ENCODE measurements at places on chromosomes 7 and 10.

DNA sequence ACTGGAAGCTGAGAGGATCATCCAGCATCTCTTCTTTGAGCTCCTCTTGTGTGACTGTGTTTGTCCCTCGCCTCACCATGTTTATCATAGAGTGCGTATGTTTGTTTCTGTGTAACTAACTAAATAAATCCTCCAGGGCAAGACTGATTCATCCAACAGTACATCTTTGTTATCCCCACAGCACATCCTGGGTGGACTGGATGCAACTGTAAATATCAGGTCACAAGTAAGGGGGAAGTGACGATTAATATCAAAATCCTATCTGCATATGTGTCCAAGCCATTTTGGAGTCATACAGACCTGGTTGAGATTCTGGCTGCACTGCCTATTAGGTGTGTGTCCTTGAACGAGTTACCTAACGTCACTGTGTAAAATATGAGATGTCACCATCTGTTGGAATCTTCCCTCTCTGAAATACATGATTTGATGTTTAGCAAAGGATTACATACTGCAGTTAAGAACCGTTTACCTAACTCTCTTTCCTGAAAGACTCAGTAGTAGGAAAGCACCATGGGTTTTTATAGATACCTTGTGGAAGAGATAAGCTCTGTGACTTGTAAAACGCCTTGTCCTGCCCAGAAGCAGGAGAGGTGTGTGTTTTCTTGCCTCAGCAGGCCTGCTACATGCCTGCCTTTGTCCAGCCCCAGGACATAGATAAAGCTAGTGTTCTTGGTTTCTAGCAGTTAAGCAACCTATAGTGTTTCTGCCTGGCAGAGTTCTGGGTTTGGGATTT is 25.8 kb downstream of the WBP1L start:
- no peak for DNase-seq

DNA sequence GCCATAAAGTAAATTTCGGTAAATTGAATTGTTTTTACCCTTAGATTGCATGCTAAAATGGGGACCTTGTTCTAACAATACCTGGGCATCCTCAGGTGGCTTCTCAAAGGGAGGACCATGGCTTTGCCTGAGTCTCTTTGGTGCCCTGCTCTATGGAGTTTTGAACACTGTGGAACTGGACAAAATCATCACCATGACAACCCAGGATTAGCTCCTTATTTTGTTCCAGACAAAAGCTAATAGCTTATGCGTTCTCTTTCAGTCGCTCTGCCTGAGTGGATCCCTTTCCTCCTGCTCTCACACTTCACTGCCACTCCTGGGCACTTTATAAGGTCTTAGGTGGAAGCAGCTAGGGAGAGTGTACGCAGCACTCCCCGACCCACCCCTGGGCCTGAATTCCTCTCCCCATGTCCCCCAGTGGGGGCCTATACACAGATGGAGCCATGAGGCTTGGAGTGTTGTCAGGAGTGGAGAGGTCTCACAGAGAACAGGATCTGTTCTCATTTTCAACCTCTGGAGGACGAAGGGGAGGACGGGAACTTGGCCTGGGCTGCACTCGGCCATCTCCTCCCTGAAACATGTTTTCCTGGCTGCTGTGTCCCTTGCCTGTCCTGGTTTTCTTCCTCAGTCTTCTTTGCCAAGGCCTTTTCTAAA is 19.0 kb downstream of the ADCYAP1R1 start:
- no peak for DNase-seq

GRCh38 chr7:14021069-14021468 is 31.6 kb upstream of the ETV1 start:
- DNase-seq: no peak

DNA sequence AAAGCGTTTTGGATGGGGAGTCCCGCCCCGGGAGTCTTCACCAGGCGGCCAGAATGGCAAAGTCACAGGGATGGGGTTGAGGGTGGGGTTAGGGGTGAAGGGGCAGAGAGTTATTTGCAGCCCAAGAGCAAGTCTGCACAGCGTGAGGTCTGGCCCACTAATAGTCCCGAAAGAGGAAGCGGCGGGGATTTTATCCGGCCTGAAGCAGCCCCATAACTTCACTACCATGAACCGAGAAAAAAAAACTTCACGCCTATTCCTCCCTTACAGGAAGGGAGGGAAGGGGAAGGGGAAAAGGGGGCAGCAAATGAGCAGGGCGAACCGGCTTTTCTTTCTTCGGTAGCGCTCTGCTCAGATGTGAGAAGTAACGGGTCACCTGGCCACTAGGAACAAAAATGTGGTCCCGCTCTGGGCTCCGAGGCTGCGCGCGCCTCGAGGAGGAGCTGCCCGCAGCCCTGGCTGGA is 712 bp downstream of the ITPRIP start:
- peak; percentile 89 for DNase-seq

GRCh38 chr10:30055226-30055662 is 4.1 kb downstream of the JCAD start:
- DNase-seq: no peak

DNA sequence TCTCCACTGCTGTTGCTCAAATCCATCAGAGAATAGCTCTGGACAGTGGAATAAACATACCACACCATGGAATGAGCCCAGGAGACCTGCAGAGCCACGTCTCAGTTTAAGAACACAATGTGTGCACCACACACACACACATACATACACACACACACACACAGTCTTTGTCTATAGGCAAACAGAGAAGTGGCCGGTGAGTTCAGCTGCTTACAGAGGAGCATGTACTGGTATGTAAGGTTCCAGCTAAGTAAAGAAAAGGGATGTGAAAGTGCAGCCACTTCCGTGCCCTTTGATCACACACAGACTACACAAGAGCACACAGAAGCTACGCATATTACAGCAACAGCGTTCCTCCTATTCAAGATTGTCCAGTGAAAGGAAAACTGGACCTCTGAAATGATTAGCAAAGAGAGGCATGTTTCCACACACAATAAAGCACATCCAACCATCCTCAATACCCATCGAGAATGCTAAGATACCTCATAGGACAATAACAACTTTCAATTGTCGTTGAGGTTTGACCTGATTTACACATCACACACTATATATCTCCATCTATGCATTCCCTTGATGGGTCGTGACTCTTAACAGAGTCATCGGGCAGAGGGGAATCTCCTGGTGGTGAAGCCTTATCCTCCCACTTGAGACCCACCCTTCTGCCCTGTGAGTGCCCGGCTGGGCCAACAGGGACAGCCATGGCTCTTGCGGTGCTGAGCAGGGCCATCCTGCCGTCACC is 23.6 kb downstream of the SLC35B4 start:
- DNase-seq: peak; percentile 98

GRCh38 chr10:133418289-133418993 is 6.0 kb downstream of the SPRN start:
- DNase-seq: no peak

- no peak for DNase-seq
Measured at GRCh38 chr7:157151626-157152339, 13.1 kb downstream of the UBE3C start.

- DNase-seq: no peak
Measured at GRCh38 chr7:124124201-124124600, 91.3 kb upstream of the TMEM229A start.

GRCh38 chr10:118116715-118117449 is 70.1 kb upstream of the RAB11FIP2 start:
- no peak for DNase-seq

DNA sequence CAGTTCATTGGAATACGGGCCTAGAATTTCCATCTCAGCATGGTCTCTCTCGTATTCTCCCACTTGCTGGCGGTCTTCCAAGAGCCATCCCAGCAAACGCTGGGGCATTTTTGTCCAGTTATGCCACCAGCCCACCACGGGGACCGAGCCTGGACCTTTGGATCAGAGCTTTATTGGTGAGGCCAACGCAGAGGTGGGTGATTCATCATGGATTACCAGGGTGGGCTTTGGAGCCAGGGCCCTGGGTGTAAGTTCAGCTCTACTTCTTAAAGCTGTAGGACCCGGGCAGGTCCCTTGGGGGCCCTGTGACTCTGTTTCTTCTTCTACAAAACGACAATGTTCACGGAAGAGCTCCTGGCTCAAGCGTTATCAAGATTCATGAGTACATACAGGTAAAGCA is 22.7 kb upstream of the PITRM1 start:
- no peak for DNase-seq

DNA sequence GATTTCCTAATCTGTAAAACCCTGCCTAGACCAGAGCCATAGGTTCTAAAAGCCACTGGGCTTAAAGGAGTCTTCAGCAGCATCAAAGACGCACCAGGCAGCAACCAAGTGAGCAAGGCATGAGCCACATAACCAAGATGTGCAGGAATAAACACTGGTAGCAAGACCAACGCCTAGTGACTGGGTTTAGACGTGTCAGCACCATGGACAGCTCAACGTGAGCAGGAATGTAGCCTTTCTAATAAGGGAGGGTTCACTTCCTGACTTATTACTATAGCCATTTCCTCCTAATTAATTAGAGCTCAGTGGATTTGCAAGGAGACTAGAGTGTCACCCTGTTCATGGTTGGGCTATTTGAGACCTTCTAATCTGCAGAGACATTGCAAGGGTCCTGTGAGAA is 223.7 kb downstream of the LHFPL3 start:
- DNase-seq: peak; percentile 35

DNA sequence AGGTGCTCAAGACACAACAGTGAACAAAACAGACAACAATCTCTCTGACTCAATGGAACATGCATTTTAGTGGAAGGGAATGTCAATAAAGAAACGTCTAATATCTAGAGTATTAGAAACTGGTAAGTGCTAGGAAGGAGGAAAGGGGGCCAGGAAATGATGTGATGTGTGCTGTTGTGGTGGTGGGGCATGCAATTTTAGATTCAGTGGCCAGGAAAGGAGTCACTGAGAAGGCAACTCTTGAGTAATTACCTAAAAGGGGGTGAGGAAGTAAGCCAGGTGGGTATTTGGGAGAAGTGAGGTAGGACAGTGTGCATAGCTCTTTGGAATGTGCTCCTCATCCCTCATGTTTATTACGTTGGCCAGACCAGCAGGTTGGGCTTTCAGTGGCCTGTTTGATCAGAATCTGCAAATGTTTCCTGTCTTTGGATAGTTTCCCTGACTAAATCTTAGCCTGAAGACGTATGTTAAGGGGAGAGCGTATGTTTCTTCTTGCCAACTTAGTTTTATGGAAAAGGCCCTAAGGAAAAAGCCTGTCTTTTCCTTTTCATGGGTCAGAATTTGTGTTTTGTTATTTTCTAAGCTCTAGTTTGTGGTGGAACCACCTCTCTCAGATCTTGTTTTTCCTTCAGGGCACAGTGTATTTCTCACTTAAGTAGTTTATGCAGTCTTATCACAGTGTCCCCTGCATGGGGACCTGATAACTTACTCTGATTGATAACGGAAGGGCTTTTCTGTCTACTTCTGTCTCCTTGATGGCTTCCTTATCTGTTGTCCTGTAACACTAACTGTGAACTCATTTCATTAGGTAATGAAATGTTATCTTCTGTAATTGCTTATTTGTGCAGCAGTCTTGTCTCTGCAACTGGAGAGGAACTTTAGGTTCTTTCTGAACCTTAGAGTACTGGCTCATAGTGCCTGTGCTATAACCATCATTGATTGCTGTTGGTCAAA is 203.7 kb downstream of the AUTS2 start:
- DNase-seq: no peak

DNA sequence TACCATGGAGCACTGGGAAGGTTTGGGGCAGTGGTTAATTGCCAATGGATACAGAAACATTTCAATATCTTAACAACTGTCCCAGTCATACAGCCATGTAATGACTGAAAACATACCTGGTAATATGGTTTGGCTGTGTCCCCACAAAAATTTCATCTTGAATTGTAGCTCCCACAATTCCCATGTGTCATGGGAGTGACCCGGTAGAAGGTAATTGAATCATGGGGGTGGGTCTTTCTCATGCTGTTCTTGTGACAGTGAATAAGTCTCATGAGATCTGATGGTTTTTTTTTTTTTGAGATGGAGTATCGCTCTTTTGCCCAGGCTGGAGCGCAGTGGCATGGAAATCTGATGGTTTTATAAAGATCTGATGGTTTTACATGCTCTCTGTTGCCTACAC is 284.4 kb downstream of the TCF7L2 start:
- no peak for DNase-seq

DNA sequence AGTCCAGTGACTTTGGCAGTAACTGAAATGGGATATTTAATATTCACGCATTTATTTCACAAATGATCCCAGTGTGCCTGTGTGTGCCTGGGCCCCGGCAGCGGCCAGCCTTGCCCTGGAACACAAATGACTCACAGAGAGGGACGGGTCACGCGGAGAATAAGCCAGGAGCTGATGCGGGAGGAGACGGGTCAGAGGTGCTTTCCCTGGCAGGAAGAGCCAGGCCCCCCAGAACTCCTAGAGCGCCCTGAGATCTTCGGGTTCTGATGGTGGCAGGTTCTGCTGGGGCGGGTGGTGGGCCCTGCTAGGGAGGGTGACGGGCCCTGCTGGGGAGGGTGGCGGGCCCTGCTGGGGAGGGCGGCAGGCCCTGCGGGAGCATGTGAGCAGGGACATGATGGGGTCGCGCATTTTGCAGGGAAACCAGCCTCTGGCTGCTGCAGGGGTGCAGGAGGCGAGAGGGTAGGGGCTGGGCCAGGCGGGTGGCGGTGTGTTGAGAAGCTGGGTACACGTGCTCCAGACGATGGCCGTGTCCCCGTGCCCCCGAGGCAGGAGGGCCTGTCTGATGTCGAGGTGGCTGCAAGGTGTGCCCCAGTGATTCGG is 84.2 kb upstream of the DIP2C start:
- DNase-seq: no peak

DNA sequence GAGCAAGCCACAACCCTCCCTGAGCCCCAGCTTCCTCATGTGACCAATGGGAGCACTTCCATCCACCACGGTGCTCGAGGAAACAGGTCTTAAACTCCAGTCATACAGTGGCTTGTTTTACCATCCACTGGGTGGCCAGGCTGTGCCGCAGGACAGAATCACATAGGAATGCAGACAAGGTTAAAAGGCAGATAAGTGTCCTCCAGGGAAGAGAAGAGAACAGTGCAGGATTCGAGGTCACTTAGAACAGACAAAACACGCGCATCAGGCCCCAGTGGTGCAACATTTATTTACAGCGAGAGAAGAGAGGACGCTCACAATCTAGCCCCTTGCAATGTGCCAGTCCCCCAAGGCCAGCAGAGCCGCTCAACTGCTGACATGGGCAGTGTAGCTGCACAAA is 92.8 kb downstream of the TMEM130 start:
- no peak for DNase-seq

DNA sequence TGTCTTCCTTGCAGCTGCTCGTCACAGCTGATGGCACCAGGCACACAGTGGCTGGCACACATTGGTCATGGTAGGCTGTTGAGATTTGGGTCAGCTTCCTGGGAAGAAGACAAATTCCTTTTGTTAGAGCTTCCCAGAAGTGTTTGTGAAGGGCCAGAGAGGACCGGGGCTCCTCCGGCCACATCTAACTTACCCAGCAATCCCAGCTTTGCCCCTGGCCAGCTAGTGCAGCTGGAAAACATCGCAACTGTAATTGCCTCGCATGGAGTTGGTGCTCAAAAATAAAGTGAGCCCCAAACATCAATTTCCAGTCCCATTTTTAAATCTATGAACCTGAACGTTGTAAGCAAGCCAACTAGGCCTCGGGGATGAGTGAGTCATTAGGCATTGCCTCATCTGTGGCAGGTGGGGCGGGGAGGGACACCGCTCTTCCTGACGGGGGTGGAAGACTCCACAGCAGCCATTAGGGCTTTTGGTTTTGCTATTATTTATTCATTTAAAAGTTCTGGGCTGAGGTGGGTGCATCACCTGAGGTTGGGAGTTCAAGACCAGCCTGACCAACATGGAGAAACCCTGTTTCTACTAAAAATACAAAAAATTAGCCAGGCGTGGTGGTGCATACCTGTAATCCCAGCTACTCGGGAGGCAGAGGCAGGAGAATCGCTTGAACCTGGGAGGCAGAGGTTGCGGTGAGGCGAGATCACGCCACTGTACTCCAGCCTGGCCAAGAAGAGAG is 12.4 kb downstream of the CPA5 start:
- DNase-seq: peak; percentile 17

- DNase-seq: no peak
Measured at GRCh38 chr10:52517012-52517411, 202.9 kb downstream of the DKK1 start.

All from MV-4-11 (cell line).